ENCODE measurements at places on chromosomes 16 and 17.

DNA sequence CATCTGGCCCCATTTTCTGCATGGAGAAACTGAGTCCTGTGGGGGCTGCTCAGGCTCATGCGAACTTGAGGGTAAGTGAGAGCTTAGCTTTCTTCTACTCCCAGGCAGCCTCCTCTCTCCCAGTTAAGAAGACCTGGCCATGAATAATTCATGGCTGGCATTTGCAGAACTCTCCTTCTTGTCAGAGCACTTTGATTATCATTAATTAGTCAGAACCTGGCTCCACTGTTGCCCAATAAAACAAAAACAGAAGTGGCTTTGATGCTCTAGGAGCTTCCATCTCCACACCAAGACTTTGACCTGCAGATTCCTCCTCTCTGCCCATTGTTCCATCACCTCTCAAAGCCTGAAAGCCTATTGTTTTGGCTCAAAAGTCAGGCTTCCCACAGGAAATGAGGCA lies 45.5 kb upstream of the CDH3 start:
- no peak for DNase-seq

GRCh38 chr17:18258356-18259038 lies at the start of gene FLII:
FLII (minus strand) TSS chr17:18258738; CDS start chr17:18258690, 48 bp downstream.
- peak; percentile 65 for DNase-seq

- DNase-seq, result no peak
These were observed 951 bp upstream of the GPRC5C start for GRCh38 chr17:74430706-74431567.

DNA sequence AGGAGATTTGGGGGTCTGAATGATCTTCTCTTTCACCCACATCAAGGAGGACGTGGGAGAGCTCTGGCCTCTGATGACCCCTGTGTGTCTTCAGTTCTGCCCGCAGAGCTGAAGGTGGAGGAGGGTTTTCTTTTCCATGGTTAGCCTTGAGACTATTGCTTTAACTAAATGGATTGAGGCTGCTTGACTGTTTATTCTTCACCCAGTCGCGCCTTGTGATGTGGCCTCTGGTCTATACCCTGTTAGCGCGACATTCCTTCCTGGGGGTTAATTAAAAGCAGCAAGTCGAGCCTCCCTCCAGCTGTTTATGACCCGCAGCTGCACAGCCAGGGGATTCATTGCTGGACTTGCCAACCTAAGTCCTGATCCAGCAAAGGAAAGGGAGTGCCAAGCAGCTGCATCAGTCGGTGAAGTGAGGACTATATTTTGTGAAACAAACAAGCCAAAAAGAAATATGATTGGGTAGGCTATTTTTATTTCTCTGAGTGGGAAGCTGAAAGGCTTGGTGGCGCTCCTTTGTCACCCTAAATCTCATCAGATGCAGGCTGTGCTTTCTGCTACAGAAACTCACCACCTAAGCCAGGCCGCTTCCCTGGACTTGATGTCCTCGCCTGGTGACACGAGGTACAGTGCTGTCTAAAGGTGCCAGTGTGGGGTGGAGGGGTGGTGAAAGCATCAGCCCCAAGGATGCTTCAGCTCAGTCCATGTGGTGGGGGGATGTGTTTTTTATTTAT lies 11.0 kb upstream of the SEC14L1 start:
- no peak for DNase-seq

DNA sequence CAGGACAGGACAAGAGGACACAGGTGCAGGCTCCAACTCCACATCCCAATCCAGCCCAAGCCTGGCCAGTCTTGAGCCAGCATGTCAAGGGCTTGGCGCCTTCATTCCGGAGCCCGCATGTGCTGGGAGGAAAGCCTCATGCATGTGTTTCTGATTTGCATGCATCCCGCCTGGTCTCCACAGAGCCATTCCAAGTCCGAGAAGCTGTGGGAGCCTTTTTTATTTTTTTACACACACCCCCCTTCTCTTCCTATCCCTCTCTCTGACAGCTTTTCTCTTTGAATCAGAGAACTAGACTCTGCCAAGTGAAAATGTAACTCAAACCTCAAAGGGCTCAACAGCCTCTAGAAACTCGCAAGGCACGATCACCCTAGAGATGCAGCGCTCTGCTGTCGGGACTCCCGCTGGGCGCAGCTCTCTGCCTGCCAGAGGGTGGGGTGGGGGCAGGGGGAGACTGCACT lies 45.1 kb downstream of the NOG start:
- DNase-seq, result no peak

GRCh38 chr17:13572581-13572980 lies 29.1 kb downstream of the HS3ST3A1 start:
- DNase-seq, result no peak

GRCh38 chr17:312476-313148 lies 40.0 kb downstream of the RPH3AL start:
- no peak for DNase-seq

DNA sequence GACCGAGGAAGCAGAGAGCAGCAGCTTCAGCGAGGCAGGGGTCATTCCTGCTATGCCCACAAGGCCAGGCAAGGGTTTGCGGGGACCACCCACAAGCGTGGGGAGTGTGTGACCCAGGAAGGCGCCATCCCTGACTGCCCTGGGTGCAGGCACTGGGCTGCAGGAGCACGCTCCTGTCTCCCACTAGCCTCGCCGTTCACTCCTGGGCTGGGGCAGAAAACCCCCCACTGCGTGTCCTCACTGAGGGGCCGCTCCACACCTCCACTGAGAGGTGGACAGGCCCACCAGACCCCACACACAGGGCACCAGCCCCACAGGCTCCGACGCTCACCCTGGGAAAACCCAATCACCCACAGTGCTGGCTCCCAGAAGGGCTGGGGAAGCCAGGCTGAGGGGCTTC lies 56.1 kb downstream of the KLHDC4 start:
- no peak for DNase-seq

GRCh38 chr16:25192096-25192495 lies 24.7 kb upstream of the AQP8 start:
- DNase-seq, result no peak

- no peak for DNase-seq
These were observed 10.3 kb downstream of the KIFC3 start for GRCh38 chr16:57791893-57792461.

DNA sequence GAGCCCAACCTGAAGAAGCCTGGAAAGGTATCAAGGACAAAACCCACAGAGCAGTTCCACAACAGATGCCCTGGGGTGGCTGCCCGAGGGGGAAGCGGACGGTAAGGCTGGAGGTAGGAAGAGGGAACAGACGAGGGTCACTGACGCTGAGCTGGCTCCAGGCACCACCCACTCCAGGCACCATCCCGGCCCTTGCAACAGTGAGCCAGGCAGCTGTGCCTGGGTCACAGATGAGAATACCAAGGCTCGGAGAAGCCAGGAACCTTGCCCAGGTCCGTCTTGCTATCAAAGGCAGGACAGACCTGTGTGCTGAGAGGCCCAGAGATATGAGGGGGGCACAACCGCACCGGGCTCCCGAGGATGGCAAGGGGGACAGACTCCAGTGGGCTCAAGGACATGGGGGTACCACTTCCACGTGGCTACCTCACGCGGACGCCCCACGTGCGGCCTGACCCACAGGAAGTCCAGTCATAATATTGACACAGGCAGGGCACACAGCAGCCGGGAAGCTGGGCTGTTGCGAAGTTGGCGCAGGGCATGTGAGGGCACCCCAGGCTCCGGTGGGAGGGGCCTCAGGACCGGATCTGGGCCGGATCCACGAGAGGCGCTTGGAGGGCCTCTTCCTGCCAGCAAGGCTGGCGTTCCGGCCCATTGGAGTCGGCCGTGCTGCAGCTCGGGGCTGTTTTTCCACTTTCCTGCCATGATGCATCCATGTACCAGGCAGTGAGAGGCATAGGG lies 29.9 kb downstream of the PEMT start:
- no peak for DNase-seq

DNA sequence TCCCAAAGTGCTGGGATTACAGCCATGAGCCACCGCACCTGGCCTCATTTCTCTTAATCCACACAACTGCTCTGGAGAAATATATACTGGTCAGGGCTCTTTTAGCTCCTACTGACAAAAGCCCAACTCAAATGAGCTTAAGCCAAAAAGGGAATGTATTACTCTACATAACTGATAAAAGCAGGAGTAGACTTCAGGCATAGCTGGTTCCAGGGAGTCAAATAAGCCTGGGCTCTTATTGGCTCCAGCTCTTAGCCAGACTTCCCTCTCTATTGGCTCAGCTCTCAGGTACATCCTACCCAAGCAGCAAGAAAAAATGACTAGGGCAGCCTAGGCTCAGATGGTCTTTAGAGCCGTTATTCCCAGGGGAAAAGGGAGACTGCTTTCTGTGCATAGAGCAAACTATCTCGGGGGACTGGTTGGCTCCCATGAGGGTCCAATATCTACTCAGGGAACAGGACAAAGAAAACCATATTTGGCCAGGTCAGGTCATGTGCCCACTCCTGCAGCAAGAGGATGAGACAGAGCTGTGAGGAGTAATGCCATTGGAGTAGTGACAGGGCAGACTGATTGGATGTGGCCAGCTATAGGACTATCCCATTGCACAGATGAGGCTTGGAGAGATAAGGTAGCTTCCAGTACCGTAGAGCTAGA lies 21.2 kb downstream of the TBX2 start:
- no peak for DNase-seq

DNA sequence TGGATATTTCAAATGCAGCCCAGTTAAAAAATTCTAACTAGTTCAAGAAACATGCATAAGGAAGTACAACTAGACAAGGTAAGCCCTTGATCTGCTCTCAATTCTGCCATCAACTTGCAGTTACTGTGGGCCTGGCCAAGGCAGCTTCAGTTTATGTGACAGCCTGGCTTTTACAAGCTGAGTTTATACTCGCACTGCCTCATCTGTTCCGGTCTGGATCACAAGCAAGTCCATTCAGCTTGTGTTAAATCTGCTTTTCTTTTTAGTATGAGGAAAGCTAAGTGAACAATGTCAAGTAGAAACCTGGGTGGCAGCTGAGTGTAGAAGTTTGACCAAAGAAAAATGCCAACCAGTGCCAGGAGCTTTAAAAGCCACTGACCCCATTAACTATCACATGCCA lies 76.6 kb upstream of the CORO6 start:
- no peak for DNase-seq

DNA sequence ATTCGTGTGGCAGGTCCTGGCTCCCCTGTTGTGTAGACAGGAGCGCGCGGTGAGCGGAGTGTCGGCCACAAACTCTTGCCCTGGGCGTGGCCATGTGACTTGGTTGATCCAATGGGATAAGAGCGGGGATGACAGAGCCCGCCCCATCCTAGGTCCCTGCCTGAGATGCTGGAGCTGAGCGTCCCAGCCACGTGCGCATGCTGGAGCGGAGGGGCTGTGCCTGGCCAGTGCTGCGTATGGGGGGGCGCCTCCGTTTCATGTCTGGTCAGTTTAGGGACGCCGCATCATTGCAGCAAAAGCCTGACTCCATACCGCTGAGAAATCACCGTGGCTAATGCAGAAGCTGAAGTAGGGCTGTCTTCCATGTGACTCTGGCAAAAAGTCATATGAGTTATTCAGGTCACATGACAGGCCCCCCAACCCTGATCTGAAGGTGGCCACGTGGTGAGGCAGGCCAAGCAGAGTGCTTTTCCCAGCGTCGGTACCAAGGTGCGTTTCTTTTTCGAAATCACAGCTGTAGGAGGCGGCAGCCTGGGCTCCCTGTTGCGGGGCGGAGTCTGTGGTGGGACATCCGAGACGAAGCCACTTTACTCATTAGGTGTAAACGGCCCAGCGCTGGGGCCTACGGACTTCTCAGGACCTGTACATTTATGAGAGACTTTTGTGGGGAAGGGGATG lies 22.5 kb downstream of the HSBP1 start:
- DNase-seq, result no peak

- DNase-seq, result no peak
These were observed 15.9 kb downstream of the ANKRD40 start for GRCh38 chr17:50691550-50692447.

GRCh38 chr16:49473773-49474172 lies 100.2 kb downstream of the C16orf78 start:
- no peak for DNase-seq
